Stimulated activated CD8-positive, alpha-beta memory T cell treated with anti-CD3 and anti-CD28 coated beads, Interleukin-2, amount 100 ng/mL, for 48 hours (primary cell): ENCODE measurements at places on chromosomes 6 and 20.

GRCh38 chr20:10619427-10619826 is 54.4 kb downstream of the JAG1 start:
- no peak for DNase-seq

DNA sequence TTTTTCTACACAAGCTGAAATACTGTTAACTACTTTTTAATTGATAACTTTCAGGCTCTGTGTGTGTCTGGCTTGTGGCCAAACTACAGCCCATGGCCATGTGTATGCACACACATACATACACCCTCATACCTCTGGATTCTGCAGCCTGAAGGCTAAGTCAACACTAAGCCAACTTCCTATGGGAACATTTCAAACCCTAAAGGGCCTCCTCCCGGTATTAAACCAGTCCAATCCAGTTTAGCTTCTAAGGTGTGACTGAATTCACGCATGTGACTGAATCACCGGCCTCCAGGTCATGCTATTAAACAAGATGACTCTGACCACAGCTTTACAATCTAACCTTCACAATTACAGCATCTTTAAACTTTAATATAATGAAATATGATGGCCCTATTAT is 20.7 kb upstream of the DST start:
- DNase-seq: no peak

GRCh38 chr6:38716825-38717224 is 1.7 kb downstream of the DNAH8 start:
- DNase-seq: no peak

GRCh38 chr6:29917857-29918256 is 24.5 kb upstream of the HLA-A start:
- no peak for DNase-seq

DNA sequence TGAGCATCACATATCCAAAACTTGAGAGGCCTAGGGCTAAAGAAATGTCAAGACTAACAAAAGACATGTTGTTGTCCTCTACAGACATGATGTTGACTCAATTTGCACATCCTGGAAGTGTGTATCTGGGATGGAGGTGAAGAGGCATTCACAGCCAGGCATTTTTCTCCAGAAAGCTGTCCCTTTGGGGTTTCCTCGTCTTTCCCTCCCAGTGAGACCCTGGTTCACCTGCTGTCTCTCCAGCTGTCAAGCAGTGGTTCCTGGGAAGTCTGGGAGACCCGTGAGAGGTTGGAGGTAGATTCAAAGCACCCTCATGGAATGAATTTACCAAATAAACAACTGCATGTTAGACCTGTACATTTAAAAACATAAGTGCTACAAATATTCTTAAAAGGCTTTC is 32.1 kb downstream of the BACH2 start:
- DNase-seq: no peak

DNA sequence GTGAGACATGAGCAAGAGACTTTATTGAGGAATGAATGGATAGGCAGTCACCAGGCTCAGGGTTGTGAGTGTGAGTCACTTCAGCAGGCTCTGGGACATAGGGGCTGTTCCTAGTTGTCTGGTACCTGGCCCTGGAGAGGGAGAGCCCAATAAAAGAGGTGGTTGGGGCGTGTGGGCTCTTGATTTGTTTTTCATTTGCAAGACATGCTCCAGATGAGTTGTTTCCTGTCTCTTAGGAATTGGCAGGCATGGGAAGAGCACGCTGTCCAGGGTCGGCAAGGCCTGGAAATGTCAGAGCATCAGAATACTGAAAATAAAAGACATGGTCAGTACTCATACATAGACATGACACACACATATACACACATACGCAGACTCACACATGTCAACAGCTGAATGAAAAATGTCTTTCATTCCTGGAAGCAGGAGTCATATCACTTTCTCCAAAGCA is 166.3 kb upstream of the SULF2 start:
- DNase-seq: no peak

GRCh38 chr20:19990850-19991249 is 26.3 kb upstream of the NAA20 start:
- no peak for DNase-seq

- no peak for DNase-seq
These were observed 508.4 kb downstream of the HDGFL1 start for GRCh38 chr6:23077772-23078171.

DNA sequence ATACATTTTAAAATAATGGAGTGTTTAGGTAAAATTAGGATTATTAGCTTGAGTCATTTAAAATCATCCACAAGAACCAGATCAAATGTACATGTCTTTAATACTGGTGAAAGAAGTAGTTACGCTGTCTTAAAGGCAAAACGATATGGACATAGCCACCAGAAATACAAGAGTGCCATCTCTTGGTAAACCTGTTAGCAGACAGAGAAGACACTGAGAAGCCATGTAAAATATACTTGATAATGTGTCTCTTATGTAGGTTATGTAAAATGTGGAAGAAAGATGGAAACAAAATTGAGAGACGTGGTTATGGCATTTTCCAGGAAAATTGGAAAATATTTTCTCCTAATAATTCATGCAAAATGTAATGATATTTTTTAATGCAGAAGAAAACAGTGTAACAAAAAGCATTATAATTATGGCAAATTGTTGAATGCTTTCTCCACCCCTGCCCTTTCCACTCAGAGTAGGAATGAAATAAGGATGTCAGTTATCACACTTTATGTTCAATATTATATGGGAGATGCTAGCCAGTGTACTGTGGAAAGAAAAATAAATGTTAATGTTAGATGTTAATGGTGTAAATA is 12.2 kb upstream of the SLC17A2 start:
- DNase-seq: no peak

DNA sequence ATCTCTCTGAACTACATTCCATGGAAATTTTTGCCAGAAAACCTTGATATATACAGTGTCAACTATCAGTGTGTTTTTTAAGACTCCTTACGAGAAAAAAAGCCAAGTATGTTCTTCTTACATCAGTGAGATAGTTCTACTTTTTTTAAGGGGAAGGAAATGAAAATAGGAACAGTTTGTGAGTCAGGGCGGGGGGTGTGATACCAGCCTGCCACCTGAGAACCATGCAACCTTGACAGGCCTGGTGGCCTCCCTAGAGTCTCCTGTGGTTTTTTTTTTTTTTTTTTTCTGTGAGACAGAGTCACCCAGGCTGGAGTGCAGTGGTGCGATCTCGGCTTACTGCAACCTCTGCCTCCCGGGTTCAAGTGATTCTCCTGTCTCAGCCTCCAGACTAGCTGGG is 96.3 kb upstream of the GCM1 start:
- no peak for DNase-seq

DNA sequence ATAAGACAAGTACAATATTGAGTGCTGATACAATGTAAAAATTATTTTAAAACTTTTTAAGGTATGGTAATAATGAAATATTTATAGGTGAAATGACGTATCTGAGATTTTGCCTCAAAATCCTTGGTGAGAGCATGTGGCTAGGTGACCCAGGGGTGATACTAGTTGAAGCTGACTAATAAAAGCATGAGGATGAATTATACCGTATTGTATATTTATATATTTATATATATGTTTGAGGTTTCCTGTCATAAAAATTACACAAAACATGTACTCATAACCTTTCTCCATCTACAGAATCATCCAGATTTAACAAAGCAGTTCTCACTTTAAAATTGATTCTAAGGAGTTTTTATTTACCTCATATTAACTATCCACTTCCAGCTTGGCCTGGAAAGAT is 358.1 kb downstream of the CDKAL1 start:
- DNase-seq: no peak

DNA sequence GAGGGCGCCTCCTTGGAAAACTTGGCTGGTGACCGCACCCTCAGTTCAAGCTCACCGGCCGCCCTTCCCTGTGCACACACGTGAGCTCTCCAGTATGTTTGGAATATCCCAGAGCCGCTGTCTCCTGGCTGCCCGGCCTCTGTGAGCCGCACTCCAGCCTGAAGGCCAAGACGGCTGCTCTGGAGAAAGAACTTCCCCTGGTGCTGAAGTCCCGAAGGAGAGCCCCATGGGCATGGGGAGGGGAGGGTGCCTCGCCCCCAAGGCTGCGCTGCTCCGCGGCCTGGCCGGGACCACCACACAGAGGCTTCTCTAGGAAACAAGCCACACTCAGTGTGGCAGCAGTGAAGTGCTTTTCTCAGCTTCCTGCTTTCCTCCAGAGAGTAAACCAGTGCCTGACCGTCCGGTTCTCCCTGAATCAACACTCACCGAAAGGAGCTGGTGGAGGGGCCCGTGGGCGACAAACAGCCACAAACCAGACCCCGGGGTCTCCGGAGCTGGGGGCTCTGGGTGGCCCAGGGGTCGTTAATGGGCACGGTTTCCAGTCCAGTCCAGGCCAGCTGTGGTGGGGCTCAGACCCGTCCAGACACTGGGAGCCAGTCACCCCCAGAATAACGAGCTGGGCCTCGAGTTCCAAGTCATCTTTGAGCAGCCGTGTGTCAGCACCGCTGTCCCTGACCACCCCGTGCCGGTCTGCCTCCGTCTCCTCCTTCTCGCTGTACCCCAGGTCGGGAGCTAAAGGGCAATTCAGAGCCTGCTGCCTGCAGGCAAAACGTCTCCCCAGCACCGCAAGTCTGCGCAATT is 87.4 kb upstream of the BHLHE23 start:
- DNase-seq: no peak

DNA sequence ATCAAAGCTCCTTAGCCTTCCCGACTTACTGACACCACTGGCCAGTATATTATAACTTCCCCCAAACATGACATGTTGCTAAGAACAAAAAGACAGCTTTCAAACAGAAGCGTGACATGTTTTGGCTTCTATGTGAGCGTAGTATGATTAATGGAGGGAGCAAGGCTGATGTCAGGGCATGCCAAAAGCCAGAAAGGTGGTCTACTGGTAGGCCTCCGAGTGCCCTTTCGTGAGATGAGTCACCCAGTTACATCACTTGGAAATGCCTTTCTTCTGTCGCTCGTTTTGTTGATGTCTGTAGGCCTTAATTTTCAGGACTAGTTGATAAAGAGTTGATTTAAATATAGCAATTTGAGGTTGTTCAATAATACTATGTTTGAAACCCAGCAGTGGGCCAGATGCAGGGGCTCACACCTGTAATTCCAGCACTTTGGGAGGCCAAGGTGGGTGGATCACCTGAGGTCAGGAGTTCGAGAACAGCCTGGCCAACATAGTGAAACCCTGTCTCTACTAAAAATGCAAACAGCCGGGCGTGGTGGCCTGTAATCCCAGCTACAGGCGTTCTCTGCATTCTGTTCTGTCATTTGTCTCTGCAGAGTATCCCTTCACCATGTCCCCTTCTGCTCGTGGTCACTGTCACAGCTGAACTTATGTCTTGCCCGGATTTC is 53.3 kb downstream of the CNKSR3 start:
- DNase-seq: no peak

- DNase-seq: no peak
These were observed 7.3 kb downstream of the JAG1 start for GRCh38 chr20:10666221-10667076.

DNA sequence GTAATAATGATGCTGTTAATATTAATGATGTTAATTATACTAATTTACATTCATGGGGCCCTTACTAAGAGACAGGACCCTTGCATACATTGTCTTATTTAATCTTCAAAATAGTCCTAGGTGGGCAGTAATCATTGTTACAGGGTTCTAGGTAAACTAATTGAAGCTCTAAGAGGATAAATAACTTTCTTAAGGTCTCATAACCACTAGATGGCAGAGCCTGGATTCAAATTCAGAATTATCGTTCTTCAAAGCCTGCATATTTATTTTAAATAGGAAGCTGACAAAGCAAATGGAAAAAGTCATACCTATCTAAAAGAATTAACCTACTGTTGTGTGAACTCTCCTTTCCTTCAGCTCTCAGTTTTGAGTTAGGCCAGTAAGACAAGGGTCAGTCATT is 23.5 kb downstream of the PTCHD4 start:
- DNase-seq: no peak

- DNase-seq: no peak
These were observed 571.0 kb downstream of the RNF144B start for GRCh38 chr6:18958146-18958545.

DNA sequence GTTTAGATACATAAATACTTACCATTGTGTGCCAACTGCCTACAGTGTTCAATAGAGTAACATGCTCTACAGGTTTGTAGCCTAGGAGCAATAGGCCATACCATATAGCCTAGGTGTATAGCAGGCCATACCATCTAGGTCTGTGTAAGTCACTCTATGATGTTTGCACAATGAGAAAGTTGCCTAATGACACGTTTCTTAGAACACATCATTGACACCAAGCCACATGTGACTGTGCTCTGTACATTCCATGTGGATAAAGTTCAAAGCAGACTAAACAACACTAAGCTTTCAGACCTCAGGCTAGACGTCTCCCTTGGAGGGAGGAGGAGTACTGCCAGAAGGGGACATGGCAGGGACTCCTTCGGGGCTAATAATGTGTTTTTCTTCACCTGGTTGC is 93.6 kb downstream of the KIF16B start:
- DNase-seq: no peak

DNA sequence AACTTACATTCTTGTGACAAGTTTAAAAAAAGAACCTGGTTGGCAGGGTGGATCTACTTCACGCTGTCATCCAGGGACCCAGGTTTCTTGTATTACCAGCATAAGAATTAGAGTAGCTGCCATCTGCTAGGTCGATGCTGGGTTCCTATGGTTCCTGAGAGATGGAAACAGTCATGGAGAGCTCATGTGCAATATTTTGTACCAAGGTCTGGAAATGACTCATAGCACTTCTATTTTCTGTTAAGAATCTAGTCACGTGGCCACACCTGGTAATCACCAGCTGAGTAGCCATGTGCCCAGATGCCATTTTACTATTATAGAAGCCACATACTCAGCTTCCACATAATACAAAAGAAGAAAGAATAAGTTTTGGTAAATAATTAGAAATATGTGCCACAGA is 171.3 kb downstream of the CD83 start:
- DNase-seq: no peak

- no peak for DNase-seq
These were observed 542.2 kb downstream of the GRIK2 start for GRCh38 chr6:101935732-101936131.
